Stimulated activated CD4-positive, alpha-beta T cell treated with anti-CD3 and anti-CD28 coated beads, Interleukin-1b, Interleukin-23, amount 100 ng/mL, for 1 hour (primary cell): ENCODE measurements at places on chromosomes 1 and 21.

GRCh38 chr1:203186446-203187303 is at the start of gene CHI3L1:
Gene CHI3L1 (minus strand): TSS chr1:203186704. CDS start chr1:203186623, 81 bp downstream.
- no peak for DNase-seq

DNA sequence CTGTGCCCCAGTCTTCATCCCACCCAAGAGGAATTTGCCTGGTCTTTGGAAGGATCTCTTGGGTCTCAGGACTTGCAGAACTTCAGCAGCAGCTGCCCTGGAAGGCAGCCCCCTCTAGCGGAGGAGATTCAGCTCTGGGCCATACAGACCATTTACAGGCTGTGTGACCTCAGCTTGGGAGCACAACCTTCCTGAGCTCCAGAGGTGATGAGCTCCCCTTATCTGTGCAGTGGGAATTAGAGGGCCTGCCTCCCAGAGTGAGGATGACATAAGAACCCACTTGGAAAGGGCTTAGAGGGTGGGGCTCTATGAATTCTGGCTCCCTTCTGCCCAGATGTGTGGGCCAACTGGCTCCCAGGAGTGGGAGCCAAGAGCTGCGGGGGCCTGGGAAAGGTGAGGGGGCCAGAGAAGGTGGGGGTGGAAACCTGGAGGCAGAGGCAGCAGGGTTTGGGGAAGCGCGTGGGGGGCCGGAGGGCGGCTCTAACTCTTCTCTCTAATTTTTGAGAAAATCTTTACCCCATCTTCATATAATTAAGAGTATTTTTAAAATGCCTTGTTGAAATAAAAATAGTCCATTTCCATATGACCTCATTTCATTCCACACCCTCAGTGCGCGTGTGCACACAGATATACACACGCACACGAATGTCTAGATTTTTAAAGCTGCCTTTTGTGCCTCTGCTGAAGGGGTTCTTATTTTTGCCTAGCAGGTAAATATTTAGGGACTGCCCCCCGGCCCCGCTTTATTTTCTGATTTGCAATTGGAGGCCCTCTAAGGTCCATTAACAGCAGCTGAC is 21.5 kb downstream of the EPHB2 start:
- no peak for DNase-seq

GRCh38 chr1:191696354-191696753 is 461.9 kb upstream of the RGS18 start:
- no peak for DNase-seq

DNA sequence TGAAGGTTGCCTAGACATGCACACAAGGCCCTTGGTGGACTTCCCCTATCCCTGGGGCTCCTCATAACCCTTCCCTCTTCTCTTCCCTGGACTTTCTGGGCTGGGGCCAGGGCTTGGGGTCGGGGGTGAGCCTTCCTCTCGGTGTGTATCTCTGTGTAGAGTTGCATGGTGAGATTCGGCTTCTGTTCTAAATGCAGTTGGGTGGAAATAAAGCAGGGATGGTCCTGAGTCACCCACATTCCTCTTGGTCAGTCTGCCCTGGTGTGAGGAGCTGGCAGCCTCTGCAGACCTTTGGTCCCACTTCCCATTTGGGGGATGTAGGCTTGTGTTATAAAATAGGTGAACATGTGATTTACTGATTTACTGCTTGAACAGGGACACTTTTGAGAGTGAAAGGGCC is 38.0 kb downstream of the ADARB1 start:
- no peak for DNase-seq
